ENCODE measurements at places on chromosomes 12 and 14.

DNA sequence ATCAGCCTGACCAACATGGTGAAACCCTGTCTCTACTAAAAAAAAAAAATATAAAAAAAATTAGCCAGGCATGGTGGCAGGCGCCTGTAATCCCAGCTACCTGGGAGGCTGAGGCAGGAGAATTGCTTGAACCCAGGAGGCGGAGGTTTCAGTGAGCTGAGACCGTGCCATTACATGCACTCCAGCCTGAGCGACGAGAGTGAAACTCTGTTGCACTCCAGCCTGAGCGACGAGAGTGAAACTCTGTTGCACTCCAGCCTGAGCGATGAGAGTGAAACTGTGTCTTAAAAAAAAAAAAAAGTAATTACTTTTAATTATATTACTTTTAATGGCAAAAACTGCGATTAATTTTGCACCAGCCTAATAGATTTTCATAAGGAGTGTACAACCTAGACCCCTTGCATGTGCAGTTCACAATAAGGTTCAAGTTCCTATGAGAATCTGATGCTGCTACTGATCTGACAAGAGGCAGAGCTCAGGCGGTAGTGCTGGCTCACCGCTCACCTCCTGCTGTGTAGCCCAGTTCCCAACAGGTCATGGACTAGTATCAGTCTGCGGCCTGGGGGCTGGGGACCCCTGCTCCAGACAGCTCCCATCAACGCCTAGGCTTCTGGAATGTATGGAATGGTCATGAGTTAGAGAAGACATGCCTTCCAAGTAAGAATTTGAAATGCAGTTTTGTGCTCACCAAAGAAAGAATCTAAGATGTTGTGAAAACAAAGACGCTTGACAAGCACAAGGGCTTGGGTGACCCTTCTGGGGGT lies 10.1 kb downstream of the LTB4R start:
- no peak for DNase-seq

- no peak for DNase-seq
Measured at GRCh38 chr14:97782871-97783414, 985.8 kb downstream of the VRK1 start.

DNA sequence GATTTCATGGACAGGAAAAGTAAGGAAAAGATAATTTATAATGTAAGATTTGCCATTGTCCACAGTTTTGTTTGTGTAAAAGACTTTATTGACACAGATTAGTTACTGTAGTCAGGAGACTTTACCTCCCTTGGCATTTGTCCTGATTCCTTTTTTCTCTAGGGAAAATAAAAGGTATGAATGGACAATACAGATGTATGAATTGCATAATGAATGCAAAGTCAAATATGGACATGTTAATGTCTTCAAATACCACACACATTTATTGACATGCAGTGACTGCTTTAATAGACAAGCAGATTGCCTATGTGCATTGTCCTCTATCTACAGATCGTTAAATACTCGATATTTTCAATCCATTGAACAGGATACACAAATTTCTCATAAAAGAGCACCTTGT lies 999.7 kb upstream of the SEL1L start:
- no peak for DNase-seq

DNA sequence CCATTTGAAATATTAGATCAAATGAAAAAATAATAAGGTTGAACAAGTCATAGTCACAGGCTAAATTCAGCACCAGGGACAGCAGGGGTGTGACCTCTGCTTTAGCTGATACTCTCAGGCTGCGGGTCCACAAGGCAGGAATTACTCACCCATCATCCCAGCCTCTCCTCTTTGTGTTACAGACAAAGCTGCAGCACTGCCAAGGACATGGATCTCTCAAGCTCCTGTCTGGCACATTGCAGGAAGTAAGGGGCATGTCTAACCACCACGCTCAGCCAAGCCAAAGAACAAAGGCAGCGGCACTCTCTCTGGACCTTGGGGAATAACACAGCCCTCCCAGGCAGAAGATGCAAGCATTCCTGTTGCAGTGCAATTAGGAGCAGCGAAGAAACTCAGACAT lies 783.8 kb downstream of the VRK1 start:
- DNase-seq = no peak

DNA sequence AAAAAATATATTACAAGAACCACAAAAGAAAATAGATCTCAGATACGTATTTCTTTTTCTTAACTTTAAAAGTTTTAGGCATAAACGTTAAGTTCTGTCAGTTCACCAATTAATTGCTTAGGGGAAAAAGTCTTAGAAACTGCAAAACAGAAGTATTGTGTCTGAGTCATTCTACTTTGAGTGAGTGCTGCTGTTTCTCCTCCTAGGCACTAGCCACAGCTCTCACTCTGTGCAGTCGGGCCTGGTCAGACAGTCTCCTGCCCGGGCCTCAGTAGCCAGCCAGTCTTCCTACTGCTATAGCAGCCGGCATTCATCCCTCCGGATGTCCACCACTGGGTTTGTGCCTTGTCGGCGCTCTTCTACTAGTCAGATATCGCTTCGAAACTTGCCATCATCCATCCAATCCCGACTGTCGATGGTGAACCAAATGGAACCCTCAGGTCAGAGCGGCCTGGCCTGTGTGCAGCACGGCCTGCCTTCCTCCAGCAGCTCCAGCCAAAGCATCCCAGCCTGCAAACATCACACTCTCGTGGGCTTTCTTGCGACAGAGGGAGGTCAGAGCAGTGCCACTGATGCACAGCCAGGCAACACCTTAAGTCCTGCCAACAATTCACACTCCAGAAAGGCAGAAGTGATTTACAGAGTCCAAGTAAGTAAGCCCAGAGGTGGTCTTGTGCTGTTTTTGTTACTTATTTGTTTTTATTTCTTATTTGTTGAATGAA lies 201.3 kb downstream of the PCNX1 start:
- DNase-seq = no peak

All from NCI-H187 (cell line).